Osteocyte (in vitro differentiated cells): ENCODE measurements at places on chromosomes 4 and X.

- H3K36me3 ChIP-seq, result no peaks in the 10 kb centered on the region
- H3K4me1 ChIP-seq, result peaks cover 27% of the 10 kb centered on the region
- peaks cover 16% of the 10 kb centered on the region for H3K27me3 ChIP-seq
- no peak for DNase-seq
These were observed 259.6 kb downstream of the C4orf33 start for GRCh38 chr4:129355516-129355915.

GRCh38 chrX:75038925-75039324 is 113.7 kb upstream of the NEXMIF start:
- H3K36me3 ChIP-seq, result peaks cover 2% of the 10 kb centered on the region
- H3K27ac ChIP-seq, result no peak overlapping the region
- no peak overlapping the region for H3K4me3 ChIP-seq
- H3K4me1 ChIP-seq, result no peaks in the 10 kb centered on the region

GRCh38 chr4:40000711-40001110 is 23.0 kb upstream of the PDS5A start:
- H3K27ac ChIP-seq, result no peak overlapping the region
- peaks cover 6% of the 10 kb centered on the region for H3K4me1 ChIP-seq
- no peak for DNase-seq
- H3K27me3 ChIP-seq, result no peaks in the 10 kb centered on the region

DNA sequence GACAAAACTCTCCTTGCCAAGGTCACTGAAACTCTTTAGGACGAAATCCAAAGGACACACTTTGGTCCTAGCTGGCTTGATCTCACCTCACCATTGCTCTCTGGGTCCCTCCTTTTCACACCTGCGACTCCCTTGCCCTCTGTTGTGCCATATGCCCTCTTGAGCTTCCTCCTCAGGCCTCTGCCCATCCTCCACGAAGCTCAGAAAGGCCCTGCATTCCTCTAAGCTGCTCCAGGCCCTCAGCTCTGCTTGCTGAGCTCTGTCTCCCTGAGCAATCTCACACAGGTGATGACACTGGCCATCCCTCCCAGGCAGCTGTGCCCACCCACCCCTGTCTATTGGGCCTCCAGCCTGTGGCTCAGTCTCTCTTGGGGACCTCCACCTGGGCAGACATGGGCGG is 10.1 kb upstream of the AFAP1 start:
- DNase-seq, result no peak
- no peaks in the 10 kb centered on the region for H3K4me1 ChIP-seq
- H3K4me3 ChIP-seq, result no peak overlapping the region
- H3K36me3 ChIP-seq, result no peaks in the 10 kb centered on the region

DNA sequence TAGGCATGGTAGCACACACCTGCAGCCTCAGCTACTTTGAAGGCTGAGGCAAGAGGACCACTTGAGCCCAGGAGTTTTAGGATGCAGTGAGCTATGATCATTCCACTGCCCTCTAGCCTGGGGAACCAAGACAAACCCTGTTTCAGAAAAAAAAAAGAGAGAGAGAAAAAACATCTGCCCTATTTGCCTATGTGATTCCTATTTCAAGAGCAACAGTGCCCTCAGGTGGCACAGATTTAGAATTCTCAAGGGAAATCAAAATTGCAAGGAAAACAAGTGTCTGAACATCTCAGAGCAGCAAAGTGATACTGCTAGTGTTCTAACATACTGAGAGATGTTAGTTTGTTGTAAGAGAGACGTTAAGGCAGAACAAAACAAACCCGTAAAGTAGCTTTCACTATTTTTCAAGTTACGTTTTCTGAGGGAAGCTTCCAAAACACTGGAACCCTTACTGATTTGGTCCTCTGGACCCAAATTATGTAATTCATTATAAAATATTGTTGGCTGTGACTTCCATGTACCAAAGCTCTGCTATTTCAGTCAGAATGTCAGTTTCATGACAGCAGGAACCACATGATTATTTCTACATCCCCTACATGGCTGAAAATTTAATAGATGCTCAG is 7.9 kb downstream of the BDH2 start:
- H3K27ac ChIP-seq, result no peak overlapping the region
- DNase-seq, result no peak
- no peaks in the 10 kb centered on the region for H3K27me3 ChIP-seq

DNA sequence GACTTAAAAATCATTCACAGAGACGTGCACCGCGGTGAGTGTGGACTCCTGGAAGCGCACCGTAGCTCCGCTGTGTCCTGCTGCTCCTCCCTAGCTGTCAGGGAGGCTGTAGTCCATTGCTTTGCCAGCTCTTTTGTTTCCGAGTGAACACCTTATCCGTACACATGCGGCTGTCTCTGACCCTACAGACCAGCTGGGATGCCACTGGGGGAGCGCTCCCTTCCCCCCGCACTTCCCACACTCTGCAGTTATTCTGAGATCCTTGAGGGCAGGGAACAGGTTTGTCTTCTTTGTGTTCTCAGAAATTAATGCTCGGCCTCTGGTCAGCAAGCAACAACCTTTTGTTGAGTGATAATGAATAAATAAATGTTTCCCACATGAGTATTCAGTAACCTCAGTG is 33.7 kb upstream of the MSANTD1 start:
- H3K4me1 ChIP-seq, result no peaks in the 10 kb centered on the region
- peaks cover 40% of the 10 kb centered on the region for H3K36me3 ChIP-seq
- H3K27me3 ChIP-seq, result no peaks in the 10 kb centered on the region
- no peak overlapping the region for H3K4me3 ChIP-seq
- H3K27ac ChIP-seq, result no peak overlapping the region
- no peak for DNase-seq

DNA sequence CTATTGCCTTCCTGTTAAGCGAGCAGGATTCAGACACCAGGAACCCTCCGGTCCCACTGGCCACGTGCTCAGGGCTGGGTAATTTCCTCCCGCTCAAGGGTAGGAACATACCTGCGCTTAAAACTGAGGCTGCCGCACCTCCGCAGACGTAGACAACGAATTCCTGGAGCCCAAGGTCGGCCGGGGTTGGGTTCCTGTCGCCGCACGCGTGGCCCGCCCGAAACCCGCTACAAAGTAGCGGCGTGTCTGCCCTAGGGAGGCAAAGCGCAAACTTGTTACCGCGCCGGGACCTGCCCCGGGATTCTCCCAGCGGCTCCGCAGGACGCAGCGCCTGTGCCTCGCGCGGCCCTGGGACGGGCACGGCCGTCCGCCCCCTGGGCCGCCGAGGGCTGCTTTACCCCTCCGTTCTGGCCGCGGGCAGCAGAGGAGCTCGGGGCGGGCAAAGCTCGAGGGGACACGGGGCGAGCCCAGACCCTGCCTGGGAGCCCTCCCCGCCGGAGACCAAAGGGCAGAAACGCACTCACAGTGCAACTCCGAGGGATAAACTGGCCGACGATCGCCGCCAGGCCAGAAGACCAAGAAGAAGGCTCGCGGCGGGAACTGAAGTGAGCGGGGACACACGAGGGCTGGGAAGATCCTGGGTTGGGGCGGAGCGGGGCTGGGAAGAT is at the start of gene ERVMER34-1:
TSS of gene ERVMER34-1 (minus strand) at position 607 of the 668 bp plus-strand sequence. CDS start 5,905 bp downstream, outside the sequence.
- peaks cover 28% of the 10 kb centered on the region for H3K4me1 ChIP-seq
- peak within 1 kb of the TSS; percentile 77 for H3K4me3 ChIP-seq
- no peak within 1 kb of the TSS for H3K27ac ChIP-seq
- H3K36me3 ChIP-seq, result no peaks in the 10 kb centered on the region
- no peak for DNase-seq

- no peak for DNase-seq
- no peaks in the 10 kb centered on the region for H3K27me3 ChIP-seq
- peaks cover 24% of the 10 kb centered on the region for H3K4me1 ChIP-seq
- peak overlapping the region; percentile 81 for H3K4me3 ChIP-seq
- H3K36me3 ChIP-seq, result peaks cover 2% of the 10 kb centered on the region
- peak overlapping the region; percentile 90 for H3K27ac ChIP-seq
These were observed 672 bp downstream of the TCEAL3 start for GRCh38 chrX:103608306-103608963.

DNA sequence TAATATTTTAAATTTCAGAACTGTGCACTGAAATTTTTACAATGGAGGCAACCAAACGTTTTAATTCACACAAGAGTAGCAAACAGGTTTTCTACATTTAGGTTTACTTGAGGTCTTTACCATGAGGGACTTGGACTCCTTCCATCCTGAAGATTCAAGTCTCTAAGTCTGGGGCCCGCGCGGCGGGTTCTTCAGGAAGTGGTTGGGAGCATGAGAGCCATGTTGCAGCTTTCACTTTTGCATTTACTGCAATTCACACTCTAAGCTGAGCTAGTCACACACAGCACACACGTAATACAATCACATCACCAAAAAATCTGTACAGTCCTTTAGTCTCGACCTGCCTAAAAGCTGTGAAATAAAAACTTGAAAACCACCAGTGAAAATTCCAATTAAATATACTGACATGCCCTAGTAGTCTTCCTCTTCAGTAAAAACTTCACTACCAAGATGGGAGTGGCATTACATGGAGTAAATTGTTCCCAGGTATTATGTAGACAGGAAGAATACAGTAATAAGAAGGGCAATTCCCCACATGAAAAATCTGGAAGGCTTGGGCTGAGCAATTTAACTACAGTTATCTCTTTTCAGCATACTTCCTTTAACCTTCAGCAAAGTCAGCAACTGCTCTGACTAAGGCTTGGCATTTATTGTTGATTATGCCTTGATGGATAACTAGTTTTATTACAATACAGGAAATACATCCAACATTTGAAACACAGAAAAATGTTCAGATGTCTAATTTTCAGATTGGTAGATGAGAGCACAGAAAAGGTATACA is 571.1 kb upstream of the DIPK2B start:
- H3K4me3 ChIP-seq, result peak overlapping the region; percentile 84
- no peak for DNase-seq
- peaks cover 3% of the 10 kb centered on the region for H3K36me3 ChIP-seq
- no peaks in the 10 kb centered on the region for H3K27me3 ChIP-seq
- H3K27ac ChIP-seq, result peak overlapping the region; percentile 91

- no peak overlapping the region for H3K4me3 ChIP-seq
- no peak for DNase-seq
- peaks cover 6% of the 10 kb centered on the region for H3K36me3 ChIP-seq
- no peaks in the 10 kb centered on the region for H3K27me3 ChIP-seq
- H3K27ac ChIP-seq, result peak overlapping the region; percentile 66
- peaks cover 26% of the 10 kb centered on the region for H3K4me1 ChIP-seq
These were observed 2522.1 kb downstream of the ARAP2 start for GRCh38 chr4:33722254-33722653.

DNA sequence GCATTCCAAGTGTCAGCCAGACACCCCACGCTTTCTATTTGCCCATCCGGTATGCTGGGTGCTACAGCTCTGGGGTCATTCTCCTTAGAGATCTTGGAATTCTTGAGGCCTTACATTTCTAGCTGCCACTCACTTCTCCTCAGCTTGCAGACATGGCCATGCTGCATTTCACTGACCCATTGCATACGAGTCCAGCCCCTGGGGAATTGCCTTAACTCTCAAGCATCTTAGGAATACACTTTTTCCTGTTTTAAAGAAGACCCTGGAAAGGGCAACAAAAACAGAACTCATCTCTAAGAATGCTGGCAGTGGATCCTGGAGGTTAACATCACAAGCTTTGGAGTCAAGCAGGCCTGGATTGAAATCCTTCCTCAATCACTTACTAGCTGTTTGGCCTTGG is 122.0 kb upstream of the LNX1 start:
- H3K4me1 ChIP-seq, result peaks cover 74% of the 10 kb centered on the region
- H3K36me3 ChIP-seq, result no peaks in the 10 kb centered on the region
- no peaks in the 10 kb centered on the region for H3K27me3 ChIP-seq
- DNase-seq, result no peak

- H3K36me3 ChIP-seq, result no peaks in the 10 kb centered on the region
- H3K27ac ChIP-seq, result no peak overlapping the region
- H3K4me3 ChIP-seq, result no peak overlapping the region
These were observed 12.0 kb downstream of the C4orf54 start for GRCh38 chr4:99645638-99646037.

- no peak for DNase-seq
- H3K27ac ChIP-seq, result no peak overlapping the region
- no peak overlapping the region for H3K4me3 ChIP-seq
- peaks cover 4% of the 10 kb centered on the region for H3K4me1 ChIP-seq
These were observed 253.6 kb downstream of the UNC5C start for GRCh38 chr4:95295157-95295556.

- H3K27ac ChIP-seq, result no peak overlapping the region
- no peaks in the 10 kb centered on the region for H3K4me1 ChIP-seq
- no peaks in the 10 kb centered on the region for H3K36me3 ChIP-seq
These were observed 23.3 kb downstream of the GLRA3 start for GRCh38 chr4:174805746-174806145.

- no peak for DNase-seq
- peak overlapping the region; percentile 72 for H3K27ac ChIP-seq
- H3K4me1 ChIP-seq, result peaks cover 63% of the 10 kb centered on the region
- H3K36me3 ChIP-seq, result no peaks in the 10 kb centered on the region
These were observed 6.8 kb upstream of the BCOR start for GRCh38 chrX:40104630-40104984.

DNA sequence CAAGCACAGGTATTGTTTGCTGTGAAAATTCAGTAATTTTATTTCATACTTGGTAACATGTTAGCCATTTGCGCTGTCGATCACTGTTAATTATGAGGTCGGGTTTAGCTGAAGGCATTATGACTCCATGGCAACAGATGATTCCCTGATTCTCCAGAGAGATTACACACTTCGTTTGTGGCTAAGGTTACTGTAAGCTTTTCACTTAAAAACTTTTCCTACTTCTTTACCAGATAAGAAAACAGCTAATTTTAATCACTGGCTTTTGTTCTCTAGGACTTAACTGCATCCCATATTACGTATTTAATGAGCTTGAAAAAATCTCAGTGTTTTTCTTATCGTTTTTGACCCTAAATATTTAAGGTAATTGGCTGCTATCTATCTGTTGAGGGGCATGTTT is 2.1 kb downstream of the GSTCD start:
- peaks cover 5% of the 10 kb centered on the region for H3K36me3 ChIP-seq
- H3K4me1 ChIP-seq, result peaks cover 26% of the 10 kb centered on the region

DNA sequence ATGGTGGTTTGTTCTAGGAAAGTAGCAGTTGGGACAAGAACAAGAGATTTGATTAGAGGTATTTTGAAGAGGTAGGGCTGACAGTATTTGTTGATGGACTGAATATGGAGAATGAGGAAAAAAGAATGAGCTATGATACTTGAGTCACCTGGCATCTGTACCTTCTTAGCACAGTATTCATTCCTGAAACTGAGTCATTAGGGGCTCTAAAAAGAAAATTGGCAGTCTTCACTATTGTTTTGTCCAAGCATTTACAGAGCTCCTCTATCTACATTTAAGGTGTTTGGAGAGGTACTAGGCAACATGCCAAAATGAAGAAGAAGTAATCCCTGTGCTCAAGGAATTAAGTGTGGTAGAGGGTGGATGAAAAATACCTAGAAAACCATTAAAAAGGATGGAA is 165.8 kb downstream of the SHROOM4 start:
- H3K4me1 ChIP-seq, result no peaks in the 10 kb centered on the region
- DNase-seq, result no peak
- H3K27me3 ChIP-seq, result no peaks in the 10 kb centered on the region
- no peak overlapping the region for H3K27ac ChIP-seq
- H3K36me3 ChIP-seq, result no peaks in the 10 kb centered on the region
- H3K4me3 ChIP-seq, result no peak overlapping the region

DNA sequence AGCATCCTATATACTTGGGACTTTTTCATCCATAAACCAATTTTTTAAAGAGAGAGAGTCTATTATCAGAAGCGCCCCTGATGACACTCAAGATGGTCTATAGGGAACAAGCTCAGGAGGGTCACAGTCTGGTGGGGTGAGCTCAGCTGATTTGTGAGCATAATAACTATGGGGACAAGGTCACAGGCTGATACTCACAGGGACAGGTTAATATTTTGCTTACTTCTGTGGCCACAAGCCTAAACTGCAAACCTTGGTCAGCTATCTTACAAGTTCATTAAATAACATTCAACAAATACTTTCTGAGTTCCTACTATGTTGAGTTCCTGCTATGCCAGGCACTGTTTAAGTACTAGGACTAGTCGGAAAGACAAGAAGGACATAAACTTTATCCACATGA is 10.2 kb upstream of the CCDC149 start:
- H3K4me3 ChIP-seq, result no peak overlapping the region
- no peak for DNase-seq
- peaks cover 12% of the 10 kb centered on the region for H3K27me3 ChIP-seq
- H3K36me3 ChIP-seq, result no peaks in the 10 kb centered on the region
